AG10803 (cell line): ENCODE measurements at places on chromosomes 5 and 9.
A peak's percentile ranks its signal among the peaks of the same experiment; 100 is the strongest.

GRCh38 chr5:4584982-4585381 lies 555.1 kb upstream of the ADAMTS16 start:
- DNase-seq: peak; percentile 41

GRCh38 chr5:1239505-1240251 lies 14.5 kb downstream of the SLC6A18 start:
- no peak for DNase-seq

GRCh38 chr9:7935681-7936080 lies 136.1 kb upstream of the DMAC1 start:
- no peak for DNase-seq

DNA sequence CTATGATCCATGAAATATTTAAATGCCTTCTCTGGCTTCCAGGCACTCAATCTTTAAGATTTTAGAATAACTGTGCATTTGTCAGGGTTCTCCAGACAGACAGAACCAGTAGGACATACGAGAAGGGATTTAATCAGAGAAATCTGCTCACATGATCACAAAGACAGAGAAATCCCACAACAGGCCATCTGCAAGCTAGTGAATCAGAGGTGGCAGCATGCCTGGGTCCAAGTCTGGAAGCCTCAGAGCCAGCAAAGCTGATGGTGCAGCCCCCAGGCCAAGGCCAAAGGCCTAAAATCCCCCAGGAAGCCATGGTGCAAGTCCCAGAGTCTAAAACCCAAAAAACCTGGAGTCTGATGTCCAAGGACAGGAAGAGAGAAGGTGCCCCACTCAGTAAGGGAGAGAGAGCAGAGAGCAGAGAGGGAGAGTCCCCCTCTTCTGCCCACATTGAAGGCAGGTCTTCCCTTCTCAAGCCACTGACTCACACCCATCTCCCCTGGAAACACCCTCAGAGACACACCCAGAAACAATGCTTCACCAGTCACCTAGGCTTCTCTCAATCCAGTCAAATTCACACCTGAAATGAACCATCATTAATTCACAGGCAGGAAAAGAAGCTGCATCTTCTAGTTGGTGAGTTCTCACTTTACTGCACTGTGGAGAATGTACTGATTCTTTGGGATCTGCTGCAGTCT lies 48.7 kb downstream of the CAMSAP1 start:
- DNase-seq: peak; percentile 42

- no peak for DNase-seq
Observed at GRCh38 chr5:174625591-174626350, 98.6 kb upstream of the MSX2 start.

- DNase-seq: no peak
Observed at GRCh38 chr9:120331913-120332312, 248.1 kb downstream of the CDK5RAP2 start.

- DNase-seq: no peak
Observed at GRCh38 chr5:132321109-132321721, 27.0 kb downstream of the SLC22A4 start.
